ENCODE measurements at places on chromosomes 16 and 17.

DNA sequence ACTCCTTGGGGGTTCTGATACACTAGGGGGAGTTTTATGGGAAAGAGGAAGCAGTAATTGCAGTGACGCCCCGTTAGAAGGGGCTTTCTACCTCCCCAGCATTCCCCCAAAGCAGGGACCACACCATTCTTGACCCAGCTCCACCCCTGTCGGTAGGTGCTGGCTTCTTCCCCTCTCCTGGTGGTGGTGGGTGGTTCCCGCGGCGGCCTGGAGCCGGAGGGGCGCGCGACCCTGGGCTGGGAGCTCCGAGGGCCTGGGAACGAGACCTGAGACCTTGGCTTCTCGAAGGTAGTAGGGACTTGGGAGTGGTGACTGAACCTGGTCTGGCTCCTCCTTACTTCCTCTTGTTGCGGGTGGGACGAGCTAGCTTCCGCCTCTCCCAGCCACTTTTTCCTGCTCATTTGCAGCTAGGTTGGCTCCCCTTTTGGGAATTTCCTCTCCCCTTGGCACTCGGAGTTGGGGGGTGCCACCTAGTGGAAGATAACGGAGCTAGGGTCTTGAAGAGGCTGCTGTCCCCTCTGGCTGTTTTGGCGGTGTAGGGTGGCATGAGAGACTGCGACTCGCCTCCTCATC, 438 bp downstream of the GRN start:
- peak; percentile 79 for DNase-seq

GRCh38 chr16:11207646-11208045, 48.4 kb downstream of the SOCS1 start:
- DNase-seq = no peak

- no peak for DNase-seq
Measured at GRCh38 chr17:33007186-33007585, 15.5 kb downstream of the SPACA3 start.

DNA sequence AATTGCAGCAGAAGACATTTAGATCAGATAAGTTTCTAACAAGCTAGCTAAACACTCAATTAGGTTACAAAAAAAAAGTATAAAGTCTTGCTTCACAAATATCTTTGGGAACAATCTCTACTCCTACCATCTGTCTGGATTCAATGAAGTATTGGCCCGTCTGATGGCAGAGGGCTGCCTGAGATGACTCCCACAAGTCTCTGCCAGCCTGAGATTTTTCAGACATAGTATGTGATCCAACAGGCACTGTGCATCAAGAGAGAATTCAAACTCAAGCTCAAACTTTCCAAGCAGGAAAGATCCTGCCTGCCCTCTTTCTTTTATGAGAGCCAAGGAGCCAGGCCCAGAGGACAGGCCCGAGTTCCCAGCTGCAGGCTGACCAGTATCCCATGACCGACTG, 22.6 kb downstream of the SLC39A11 start:
- no peak for DNase-seq

- no peak for DNase-seq
Measured at GRCh38 chr16:86211800-86212199, 298.5 kb upstream of the FOXF1 start.

DNA sequence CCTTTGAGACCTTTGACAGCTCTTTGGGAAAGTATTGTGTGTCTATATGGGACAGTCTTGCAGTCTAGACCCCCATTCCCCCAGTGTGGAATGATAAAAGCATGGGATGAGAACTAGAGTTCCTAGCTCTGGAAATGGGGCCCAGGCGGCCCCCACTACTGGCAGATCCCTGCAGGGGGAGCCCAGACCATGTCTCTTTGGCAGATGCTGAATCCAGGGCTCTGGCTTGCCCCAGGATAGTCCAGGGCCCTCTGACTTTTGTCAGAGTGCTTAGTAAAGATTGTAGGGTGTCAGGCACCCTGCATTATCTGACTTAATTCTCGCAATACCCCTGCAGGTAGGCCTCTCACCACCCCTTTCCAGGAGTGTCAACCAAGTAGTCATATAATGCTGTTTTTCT, 8.3 kb downstream of the ALKBH5 start:
- no peak for DNase-seq
